Activated CD4-positive, alpha-beta T cell treated with anti-CD3 and anti-CD28 coated beads, Interleukin-2, amount 10 ng/mL, durations not matched to agents 7 days and 5 days (primary cell): ENCODE measurements at places on chromosomes 5 and 9.

DNA sequence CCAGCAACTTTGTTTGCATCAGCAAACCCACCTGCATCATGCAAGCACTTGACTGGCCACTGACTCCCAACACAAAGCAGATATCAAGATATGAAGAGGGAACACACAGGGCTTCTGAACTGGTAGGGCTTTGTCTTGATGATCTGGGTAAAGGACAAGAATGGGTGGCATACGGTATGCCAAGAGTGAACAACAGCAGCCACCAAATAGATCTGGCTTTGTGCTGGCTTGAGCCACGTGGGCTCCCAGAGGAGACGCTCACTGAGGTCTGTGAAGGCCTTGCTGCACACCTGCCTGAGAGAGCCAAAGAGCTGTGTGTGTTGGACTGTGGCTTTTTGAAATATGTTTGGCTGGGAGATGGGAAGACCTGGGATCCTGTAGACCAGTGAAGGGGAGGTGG, 43.5 kb downstream of the FGF1 start:
- no peak for DNase-seq

- DNase-seq: no peak
Measured at GRCh38 chr5:80240368-80240986, 15.4 kb downstream of the SERINC5 start.

- DNase-seq: no peak
Measured at GRCh38 chr9:95910023-95910707, 34.7 kb downstream of the ERCC6L2 start.

DNA sequence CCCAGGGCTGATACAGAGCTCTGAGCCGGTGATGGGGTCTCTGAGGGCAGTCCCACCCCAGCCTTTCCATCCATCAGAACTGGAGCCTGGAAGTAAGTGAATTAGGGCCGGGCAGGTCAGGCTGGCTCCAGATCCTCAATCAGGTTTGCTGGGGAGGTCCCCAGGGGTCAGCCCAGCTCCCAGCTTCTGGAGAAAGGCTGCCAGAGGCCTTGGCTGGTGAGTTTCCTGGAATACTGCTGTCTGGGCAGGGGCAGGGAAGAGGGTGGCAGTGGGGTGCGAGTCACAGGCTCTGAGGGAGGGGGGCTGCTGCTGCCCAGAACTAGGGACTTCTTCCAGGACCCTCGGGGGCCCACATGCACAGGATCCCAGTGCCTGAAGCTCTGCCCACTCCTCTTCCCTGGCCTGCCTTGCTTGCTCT, 200.6 kb upstream of the MVB12B start:
- no peak for DNase-seq

DNA sequence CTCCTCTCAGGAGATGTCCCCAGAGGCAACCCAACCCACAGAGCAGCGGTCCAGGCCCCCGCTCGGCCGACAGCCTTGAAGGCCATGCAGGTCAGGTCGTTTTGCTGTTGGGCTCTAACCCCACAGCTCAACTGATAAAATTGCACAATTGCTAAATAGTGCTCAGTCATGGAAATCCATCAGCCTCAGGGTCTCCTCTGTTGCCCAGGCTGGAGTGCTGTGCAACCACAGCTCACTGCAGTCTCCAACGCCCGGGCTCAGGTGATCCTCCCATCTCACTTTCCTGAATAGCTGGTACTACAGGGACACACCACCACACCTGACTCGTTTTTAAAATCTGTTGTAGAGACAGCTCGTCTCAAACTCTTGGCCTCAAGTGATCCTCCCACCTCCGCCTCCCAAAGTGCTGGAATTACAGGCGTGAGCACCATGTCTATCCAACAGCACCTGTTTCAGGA, 18.3 kb downstream of the BRD3OS start:
- no peak for DNase-seq

- DNase-seq: peak; percentile 41
Measured at GRCh38 chr5:35785601-35786085, 71.0 kb upstream of the IL7R start.

DNA sequence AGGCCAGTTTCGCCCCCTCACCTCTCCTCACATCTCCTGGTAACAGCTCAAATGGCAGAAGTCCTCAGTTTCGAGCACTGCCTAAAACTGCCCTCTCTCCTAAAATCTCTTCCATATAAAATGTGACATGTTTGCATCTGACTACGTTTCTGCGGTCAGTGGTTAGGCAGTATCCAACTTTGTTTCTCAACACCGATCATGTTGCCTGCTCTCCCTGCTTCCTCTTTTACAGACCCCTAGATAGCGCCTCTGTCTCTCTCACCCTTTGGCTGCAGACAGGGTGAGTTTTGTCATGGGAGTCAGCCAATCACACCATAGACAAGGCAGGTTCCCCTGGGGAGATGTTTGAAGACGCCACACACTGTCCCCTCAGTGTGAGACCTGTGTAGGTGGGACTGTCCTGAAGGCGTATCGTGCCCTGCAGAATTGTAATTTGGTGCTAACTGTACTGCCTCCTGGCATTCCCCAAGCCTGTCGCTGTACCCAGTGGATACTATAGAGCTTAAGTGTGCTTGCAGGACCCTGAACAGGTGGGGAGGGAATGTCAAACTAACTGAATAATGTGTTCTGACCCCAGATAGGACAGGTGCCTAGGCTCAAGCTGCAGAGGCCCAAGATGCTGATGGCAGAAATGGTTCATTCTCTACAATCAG, 1.1 kb downstream of the HEXB start:
- DNase-seq: peak; percentile 10

- DNase-seq: no peak
Measured at GRCh38 chr5:149028984-149029383, 33.9 kb downstream of the SH3TC2 start.

DNA sequence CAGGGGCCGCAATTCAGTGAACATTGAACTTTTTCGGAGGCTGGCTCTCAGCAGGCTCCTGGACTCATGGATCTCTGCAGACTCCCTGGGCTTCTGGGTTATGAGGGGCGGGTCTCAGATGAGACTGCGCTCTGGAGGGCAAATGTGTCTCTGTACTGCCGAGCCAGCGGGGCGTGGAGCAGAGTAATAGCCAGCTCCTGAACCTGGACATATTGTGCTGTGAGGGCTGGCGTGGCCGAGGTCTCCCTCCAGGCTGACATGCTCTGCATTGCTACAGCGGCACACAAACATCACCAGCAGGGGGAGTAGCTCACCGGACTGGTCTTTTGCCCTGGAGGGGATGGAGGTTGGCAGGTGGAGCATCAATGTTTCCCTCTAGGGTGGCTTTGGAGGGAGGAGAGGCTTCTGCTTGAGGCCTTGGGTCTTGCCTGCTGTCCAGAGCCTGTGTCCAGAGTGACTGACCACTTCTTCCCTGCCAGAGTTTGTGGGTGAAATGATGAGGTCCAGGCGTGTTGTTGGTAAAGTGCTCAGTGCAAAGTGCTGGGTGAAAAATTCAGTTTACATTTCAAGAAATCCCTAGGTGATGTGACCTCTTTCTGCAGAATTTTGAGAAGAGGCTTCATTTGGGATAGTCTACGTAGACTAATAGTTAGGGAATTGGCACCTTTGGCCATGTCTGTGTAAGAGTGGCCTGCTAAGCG, 10.9 kb upstream of the GADD45G start:
- DNase-seq: peak; percentile 74

GRCh38 chr9:82563094-82563493, 499.8 kb downstream of the RASEF start:
- DNase-seq: no peak
